NCI-H510A (cell line): ENCODE measurements at places on chromosomes 4 and X.

- DNase-seq: no peak
Observed at GRCh38 chr4:178784491-178784890, 1342.3 kb upstream of the AGA start.

- no peak for DNase-seq
Observed at GRCh38 chr4:148831945-148832344, 389.7 kb upstream of the NR3C2 start.

- no peak for DNase-seq
Observed at GRCh38 chrX:19897091-19897490, 9.7 kb upstream of the SH3KBP1 start.

- DNase-seq: no peak
Observed at GRCh38 chr4:4269856-4270255, 20.1 kb downstream of the LYAR start.

- DNase-seq: no peak
Observed at GRCh38 chr4:144653781-144654545, 8.0 kb downstream of the HHIP start.

GRCh38 chr4:54473077-54473545 is 184.6 kb upstream of the KIT start:
- peak; percentile 38 for DNase-seq

GRCh38 chr4:42671431-42672194 is 14.7 kb upstream of the ATP8A1 start:
- DNase-seq: no peak

DNA sequence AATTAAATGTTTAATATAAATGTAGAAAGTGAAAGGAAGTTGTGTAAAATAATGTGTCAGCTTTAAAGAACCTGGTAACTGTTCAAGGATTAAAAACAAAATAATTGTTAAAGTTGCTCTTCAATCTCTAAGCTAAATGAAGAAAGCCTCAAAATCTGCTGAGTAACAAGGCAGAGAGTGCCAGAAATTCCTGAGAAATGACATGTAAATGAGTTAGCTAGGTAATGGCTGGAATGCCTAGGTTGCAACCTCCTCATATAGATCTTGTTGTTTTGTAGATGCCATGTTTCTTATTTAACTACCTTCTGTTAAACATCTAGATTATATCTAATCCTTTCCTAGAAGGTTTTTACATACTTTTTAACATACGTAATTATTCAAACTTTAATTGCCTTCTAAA is 763.6 kb upstream of the AGA start:
- DNase-seq: no peak

DNA sequence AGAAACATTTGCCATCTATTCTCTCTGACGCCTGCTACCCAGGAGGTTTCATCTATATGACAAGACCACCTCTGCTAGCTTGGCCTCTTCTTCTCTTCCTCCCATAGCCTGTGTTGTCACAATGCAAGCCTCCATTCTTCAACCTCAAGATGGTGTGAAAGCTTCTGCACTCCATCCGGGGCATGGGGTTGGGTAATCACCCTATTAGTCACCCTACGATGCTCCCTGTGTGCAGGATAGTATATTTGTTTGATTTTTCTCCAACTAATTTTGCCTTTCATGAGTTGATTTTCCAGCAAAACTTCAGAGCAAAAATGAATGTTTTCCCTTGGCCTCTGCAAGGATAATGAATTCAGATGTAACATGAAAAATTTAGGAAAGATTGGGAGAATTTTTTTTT is 128.0 kb upstream of the STS start:
- no peak for DNase-seq

DNA sequence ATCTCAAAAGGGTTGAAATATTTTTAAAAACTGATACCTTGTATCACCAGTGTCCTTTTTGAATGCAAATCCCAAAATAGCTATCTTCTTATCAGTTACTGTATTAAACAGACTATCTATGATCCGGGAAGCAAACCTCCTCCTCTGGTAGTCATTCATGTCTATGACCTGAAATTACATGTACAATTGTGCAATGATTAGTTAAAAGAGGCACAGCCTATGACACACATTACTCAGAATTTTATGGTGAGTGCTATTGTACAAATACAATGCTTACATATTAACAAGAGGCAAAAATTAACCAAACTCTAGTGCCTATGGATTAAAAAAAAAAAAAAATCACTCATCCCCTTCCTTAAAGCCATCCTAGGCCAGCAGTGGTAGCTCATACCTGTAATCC is 21.7 kb downstream of the UGDH start:
- no peak for DNase-seq

- no peak for DNase-seq
Observed at GRCh38 chr4:76429636-76430035, 5.4 kb upstream of the SHROOM3 start.

DNA sequence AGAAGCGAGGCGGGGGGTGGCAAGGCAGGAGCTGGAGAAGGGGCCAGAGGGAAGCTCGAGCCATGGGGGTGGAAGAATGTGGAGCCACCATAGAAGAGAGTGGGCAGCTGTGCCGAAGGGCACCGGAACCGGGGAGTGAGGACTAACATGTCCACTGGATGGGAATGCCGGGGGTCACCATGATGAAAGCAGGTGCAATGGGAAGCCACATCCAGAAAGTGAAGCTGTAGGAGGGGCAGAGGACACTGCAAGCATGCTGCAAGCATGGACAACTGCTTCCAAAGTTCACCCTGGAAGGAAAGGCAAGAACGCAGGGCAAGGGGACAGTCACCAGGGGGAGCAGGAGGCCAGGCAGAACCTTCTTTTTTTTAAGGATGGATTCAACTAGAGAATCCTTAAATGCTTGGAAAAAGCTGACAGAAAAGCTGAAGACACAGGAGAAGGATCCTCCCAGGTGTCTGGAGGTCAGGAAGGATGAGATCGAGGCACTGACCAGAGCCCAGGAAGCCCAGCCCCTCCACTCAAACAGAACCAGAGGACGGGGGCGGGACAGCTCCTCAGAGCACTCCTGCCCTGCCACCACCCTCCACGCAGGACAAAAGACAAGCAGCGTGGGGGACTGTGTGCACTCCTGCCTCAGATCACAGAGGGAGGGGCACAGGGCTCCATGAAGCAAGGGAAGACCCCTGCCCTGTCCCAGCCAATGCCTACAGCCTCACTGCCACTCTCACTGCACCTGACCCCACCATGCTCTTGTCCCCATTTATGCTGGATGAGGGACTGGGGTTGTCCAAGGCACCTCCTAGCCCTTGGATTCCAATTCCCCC is 169.2 kb downstream of the AFAP1 start:
- no peak for DNase-seq

- DNase-seq: no peak
Observed at GRCh38 chr4:89531932-89532640, 224.5 kb upstream of the GPRIN3 start.

DNA sequence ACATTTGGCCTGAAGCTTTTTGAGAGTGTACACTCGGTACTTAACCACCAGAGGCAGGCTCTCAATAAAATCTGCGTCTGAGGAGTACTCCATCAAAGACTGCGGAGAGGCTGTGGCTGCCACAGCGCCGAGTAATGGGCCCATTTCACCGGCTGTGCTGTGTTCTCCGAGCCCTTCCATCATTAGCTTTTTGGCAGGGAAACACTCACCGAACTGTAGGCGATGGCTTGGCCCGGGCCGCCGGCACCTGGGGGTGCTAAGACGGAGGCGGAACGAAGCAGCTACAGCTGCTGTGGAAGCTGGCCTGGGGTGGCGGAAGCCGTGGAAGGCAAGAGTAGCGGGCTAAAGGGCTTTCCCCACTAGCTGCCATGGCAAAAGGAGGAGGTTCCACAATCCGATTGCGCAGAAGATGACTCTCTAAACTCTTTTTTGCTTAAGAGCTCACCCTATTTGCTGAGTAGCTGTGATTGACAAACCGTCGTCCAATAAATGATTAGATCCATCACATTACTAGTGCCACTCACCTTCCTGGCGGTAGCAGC is 48.5 kb upstream of the PABPC1L2A start:
- peak; percentile 14 for DNase-seq

DNA sequence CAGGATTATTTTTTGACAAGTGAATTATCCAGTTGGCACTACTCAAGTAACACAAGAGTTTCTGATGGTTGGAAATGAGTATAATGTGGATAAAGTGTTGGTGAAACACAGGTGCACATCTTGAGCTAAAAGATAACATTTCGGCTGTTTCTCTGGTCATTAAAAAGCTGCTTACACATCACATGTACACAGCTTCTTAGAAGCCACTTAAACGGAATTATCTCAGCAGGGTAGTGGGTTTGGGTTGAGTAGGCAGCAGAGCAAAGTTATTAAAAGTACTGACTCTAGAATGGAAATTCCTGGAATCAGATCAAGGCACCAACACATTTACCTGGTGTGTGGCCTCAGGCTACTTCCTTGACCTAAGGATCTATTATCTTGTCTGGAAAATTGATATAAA is 55.4 kb upstream of the RASSF6 start:
- DNase-seq: no peak

DNA sequence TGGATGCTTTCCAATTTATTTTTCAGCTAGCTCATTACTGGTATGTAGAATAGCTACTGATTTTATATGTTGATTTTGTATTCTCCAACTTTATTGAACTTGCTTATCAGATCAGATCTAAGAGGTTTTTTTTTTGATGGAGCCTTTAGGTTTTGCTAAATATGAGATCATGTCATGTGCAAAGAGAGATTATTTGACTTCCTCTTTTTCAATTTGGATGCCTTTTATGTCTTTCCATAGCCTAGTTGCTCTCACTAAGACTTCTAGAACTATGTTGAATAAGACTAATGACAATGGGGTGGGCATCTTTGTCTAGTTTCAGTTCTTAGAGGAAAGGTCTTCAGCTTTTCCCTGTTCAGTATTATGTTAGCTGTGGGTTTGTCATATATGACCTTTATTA is 11.7 kb downstream of the MAGEE1 start:
- no peak for DNase-seq

DNA sequence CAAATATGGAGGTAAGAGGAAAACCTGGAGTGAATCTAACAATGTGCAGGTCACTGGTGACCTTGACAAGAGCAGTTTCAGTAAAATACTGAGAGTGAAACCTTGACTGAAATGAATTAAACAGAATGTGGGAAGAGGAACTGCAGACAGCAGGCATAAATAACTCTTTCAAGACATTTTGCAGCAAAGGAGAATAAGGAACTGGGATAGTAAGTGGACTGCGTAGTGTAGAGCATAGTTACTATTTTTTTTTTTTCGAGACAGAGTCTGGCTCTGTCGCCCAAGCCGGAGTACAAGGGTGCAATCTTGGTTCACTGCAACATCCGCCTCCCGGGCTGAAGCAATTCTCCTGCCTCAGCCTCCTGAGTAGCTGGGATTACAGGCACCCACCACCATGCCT is 24.0 kb downstream of the RBMX start:
- no peak for DNase-seq

DNA sequence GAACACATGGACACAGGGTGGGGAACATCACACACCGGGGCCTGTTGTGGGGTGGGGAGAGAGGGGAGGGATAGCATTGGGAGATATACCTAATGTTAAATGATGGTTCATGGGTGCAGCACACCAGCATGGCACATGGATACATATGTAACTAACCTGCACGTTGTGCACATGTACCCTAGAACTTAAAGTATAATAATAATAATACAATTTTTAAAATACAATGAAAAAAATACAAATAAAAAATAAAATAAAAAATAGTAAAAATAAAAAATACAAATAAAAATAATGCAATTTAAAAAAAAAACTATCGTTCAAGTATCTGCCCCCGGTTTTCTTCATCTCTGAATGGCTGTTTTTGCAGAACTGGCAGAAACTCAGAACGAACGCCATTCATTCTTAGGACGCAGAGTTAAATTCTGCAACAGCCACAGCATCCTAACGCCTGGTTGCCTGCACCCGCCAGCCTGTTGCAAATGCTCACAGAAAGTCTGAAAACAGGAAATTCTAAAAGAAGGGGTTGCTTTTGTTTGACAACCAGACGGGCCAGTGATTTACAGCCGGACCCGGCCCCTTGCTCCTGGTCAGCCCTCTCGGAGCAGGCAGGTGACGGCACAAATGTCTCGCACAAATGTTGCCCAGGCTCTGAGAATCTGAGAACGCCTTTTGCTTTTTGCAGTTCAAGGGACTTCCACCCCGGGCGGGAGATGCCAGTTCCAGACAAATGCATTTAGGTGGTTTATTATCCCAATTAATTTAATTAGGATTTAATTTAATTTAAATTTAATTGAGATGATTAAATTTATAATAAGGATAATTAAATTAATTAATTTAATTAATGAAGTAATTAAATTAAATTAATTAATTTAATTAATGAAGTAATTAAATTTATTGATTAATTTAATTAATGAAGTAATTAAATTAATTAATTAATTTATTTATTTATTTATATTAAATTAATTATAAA is 47.8 kb downstream of the CRLF2 start:
- DNase-seq: no peak

- DNase-seq: no peak
Observed at GRCh38 chrX:110182865-110183264, 135.0 kb downstream of the AMMECR1 start.

DNA sequence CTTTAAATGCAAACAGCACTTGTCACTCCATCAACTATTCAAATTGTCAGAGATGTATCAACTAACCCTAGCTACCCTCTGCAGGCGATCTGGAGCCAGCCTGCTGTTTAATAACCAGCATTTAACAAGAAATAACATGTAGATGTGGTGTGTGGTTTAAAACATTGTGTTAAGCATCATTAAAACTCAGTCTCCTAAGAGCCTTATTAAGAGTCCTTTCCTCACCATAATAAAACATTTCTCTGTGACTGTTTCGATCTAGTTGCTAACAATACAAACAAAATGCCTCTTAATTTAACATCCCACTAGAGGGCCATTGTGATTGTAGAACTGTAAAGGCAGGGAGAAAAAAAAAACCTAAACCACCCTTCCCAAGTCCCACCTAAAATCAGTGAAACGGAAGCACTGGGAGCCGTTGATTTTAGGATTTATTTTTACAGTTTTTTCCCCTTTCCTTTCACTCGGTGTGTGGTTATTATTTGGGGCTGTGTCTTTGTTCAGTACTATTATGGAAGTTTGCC is 708.6 kb downstream of the C4orf33 start:
- no peak for DNase-seq

GRCh38 chrX:46953137-46953527 is 40.9 kb downstream of the JADE3 start:
- no peak for DNase-seq

DNA sequence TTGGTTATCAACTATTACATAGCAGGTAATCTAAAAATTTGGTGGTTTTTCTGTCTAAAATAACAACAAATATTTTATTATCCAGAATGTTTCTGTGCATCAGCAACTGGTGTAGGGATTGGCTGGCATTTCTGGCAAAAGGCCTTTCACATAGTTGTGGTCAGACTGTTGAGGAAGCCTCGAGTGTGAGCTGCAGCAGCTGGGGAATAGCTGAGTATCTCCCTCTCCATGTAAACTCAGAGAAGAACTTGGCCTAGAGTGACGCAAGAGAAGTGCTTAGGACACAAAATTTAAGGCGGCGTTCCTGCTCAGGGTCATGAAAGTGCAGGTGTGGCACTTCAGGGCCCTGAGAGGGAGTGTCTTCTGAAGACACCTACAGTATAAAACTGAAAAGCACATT is 558.9 kb downstream of the SPOCK3 start:
- DNase-seq: no peak

- no peak for DNase-seq
Observed at GRCh38 chrX:1679238-1679637, 64.4 kb downstream of the ASMT start.
